ENCODE measurements at places on chromosomes 11 and 22.

DNA sequence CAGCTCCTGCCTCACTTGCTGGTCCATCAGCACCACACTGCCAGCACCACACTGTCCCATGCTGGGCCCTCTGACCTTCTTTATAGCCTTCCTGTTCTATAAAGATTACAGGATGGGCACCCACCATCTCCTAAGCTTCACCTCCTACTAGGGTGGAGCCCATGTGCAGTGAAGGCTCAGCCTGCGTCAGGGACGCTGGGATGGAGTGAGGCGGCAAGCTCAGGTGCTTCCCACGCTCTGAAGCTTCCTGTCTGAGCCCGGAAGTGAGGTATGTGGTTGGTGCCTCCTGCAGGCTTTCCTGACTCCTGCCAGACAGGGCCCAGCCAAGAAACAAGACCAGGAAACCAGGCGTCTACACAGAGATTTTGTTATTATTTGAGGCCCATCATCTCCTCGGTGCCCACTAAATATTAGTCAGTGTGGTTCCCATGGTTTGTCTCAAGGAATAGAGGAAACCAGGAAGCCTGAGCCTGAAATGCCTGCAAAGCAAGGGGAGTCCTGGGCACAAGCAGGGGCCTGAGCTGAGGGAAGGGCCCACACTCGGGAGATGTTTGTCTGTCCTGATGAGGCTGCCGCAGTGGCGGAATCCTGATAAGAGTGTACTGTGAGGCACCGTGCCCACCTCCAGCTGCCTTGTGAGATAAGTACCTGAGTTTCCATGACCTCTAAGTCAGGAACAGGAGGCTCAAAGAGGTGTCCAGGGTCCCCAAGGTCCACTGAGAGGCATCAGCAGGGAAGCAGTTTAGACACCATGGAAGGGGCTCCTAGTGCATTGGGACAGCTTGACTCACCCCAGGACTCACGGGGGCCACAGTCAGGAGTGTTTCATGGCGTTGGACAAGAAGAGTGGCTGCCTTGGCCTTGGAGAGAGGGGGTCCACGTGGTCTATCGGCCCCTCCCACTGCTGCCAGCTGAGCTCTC, 22.0 kb downstream of the RSPH14 start:
- no peak for DNase-seq

DNA sequence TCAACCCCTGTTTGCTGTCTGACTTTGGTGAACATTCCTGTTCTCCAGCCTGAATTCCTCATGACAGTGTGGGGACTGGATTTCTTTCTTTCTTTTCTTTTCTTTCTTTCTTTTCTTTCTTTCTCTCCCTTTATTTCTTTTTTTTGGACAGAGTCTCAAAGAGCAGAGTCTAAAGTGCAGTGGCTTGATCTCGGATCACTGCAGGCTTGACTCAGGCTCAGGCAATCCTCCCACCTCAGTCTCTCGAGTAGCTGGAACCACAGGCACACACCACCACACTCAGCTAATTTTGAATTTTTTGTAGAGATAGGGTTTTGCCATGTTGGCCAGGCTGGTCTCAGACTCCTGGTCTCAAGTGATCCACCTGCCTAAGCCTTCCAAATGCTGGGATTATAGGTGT, 63.1 kb downstream of the RPUSD4 start:
- DNase-seq: no peak

DNA sequence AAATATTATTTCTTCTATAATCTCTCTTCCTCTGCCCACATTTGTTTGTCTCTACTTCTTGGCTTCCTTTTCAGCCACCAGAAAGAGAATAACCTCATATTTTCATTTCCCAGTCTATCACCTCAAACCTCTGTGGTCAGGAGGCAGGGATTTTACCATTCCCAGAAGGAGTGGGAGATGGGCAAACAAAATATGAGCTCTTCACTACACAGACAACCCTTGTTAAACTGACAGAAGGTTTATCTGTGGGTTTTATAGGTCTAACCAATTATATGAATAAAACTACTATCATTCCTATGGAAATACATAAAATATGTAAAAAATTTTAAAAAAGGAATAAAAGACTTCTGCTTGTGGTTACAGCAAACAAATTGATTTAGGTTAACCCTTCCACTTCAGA, 160.0 kb upstream of the TRPC6 start:
- no peak for DNase-seq

GRCh38 chr11:101915791-101916291, 481 bp downstream of the ANGPTL5 start:
- peak; percentile 75 for DNase-seq

DNA sequence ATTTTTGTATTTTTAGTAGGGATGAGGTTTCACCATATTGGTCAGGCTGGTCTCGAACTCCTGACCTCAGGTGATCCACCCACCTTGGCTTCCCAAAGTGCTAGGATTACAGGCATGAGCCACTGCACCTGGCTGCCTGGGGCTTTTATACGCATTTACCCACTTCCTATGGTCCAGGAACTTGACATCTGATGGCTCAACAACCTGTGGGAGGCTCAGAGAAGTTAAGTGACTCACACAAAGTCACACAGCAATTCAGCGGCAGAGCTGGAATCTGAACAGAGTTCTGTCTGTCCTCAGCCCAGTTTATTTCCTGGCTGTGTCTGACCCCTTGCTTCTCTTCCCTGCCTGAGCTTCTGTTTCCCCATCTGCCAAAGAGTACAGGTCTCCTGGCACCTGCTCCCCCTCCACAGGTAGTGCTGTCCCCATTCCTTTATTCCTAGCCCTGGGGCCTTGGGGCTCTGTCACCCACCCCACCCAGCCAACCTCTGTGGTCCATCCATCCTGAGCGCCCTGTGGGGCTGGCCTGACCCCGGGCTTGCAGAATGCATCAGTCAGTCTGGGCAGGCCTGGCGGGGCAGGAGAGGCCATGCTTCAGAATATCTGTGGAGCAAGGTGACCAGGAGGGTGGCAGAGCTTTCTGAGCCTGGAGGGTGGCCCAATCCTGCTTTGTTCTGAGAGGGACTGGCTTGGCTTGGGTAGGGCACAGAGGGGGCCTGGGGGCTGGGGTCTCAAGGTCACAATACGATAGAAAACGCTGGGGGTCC, 50.6 kb downstream of the CACNA1I start:
- no peak for DNase-seq

DNA sequence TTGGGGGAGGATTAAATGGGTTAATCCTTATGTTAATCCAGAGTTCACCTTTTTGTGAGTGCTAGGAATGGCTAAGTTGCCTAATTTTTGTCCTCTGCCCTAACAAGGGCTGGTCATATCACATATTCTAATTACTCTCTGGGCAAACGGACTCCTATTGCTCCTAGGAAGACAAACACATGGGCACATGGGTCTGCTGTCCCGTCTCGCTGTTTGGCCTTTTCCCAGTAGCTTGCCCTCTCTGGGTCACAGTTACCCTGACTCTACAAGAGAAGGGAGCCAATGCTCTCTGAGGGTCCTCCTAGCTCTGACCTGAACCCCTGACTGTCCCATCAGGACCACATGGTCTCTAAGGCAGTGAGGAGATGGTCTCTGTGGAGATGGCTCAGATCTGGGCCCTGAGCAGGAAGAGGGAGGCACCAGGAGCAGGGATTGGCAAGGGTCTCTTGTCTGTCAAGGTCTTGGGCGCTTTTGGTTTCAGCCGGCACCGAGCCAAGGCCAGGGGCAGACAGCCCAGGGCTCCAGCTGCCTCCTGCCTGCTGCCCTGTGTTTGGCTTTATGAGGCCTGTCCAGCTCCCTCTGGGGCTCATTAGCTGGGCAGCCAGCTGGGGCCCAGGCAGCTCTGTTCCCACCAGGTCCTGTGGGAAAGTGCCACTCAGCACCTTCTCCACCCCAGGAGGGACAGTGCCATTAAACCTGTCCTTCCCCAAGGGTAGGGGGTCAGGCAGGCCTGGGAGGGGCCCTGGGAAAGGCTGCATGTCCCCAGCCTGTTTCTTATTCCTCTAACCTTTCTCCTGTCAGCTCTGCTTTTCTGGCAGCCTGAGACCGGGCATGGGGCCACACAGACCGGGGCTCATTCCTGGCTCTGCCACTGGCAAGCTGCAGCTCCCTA, 559.9 kb downstream of the MN1 start:
- peak; percentile 44 for DNase-seq

DNA sequence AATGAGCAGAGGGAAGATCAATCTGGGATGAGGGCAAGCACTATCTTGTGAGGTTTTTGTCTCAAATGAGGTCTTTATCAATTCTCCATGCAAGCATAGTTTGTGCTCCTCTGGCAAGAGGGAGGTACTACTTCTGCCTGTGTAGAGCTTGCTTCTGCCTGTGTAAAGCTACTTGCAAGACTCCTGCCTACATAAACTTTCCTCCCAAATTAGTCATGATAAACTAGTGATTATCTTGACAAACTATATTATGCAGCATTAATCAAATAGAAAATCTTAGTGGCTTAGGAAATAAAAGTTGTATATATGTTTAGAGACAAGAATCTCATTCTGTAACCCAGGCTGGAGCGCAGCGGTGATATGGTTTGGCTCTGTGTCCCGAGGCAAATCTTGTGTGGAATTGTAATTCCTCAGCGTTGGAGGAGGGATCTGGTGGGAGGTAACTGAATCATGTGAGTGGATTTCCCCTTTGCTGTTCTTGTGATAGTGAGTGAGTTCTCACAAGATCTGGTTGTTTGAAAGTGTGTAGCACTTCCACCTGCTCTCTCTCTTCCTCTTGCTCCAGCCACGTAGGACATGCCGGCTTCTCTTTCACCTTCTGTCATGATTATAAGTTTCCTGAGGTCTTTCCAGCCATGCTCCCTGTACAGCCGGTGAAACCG, 8.0 kb upstream of the MMP10 start:
- no peak for DNase-seq

DNA sequence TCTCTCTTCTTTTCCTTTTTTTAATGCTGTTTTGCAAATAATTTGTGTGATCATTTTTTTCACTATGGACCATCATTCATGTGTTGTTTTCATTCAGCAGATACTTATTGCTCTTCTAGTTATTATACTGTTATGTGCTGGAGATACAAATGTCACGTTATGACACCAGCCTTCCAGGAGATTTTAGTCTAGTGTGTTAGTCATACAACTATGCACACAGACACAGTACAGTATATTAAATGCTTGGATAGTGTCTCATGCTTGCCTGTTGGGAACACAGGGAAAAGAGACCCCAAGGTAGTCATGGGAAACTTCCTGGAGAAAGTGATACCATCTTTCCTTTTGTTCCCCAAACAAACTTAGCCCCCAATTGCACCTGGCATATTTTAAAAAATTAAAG, 116.1 kb downstream of the UVRAG start:
- DNase-seq: peak; percentile 26

DNA sequence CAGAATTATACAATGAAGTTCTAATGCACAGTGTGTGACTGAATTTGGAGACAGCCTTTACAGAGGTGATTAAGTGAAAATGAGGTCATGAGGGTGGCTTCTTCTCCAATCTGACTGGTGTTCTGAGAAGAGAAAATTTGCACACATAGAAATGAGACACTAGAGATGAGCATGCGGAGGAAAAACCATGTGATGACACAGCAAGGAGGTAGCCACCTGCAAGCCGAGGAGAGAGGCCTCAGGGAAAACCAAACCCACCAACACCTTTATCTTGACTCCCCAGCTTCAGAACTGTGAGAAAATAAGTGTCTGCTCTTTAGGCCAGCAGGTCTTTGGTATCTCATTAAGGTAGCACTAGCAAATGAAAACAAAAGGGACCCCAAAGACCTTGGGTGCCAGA, 93.2 kb downstream of the GGTLC2 start:
- DNase-seq: no peak

DNA sequence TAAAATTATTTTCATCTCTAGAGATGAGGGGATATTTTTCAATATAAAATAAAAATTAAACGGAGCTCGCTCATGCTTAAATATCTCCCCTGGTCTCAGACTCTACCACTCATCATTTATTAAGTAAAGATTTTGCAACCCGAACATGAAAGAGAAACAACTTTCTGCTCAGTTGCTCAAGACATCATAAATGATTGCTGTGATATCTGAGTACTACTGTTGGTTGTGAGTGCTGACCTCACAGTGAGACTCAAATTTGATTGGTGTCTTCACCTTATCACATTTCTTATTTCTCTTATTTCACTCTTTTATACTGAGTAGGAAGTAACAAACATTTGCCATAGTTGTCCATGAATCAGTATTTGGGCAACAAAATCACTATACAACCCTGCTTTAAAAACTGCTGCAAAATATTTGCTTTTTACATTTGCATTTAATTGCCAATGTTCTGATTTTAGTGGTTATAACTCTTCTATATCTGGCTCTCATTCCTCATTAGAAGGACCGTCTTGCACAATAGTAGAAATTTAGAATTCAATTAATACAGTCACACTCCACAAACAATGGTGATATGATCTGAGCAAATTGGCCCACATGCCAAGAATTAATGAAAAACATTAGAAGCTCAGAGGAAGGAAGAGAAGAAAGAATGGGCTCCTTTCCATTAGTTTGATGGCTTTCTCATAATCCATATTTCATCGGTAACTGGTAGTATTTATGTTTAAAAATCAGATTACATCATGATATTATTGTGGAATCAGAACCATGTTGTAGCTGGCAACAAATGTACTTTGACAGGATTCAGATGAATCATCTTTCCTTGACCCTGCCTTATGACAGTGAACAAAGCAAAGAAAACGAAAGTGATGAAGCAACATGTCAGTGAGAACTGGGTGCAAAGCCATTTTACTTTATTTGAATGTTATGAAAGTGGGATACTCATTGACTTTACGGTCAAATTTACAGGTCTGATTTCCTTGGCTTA, 973.6 kb upstream of the TENM4 start:
- DNase-seq: peak; percentile 10

Data from fibroblast of pulmonary artery (primary cell).